ENCODE measurements at places on chromosomes 1 and 21. TPM values are rescaled to one million over a fixed set of nuclear protein-coding genes. Genes with fewer than 3 reads are reported as not detected.
A peak's percentile ranks its signal among the peaks of the same experiment; 100 is the strongest.

The IVL gene
- 169 TPM for total RNA-seq

The FABP3 gene
- 16.7 TPM for total RNA-seq

The PLA2G2F gene
- not detected for total RNA-seq

DNA sequence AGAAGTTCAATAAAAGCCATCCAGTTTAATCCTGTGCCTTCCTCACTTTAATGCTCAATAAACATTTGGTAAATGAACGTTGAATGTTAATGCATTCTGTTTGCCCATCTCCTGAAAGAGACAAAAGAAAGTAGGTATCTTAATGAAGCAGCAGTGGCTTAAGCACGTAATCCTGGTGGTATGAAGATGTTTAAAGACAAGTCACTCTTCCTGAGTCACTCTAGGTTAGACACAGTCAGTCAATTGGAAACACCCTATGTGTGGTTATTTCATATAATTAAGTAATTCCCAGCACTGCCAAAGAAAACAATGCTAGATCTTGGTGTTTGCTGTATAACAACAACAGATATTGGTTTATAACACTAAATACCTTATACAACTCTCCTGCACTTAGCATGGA is 334.0 kb upstream of the FMN2 start:
- no peak for DNase-seq

DNA sequence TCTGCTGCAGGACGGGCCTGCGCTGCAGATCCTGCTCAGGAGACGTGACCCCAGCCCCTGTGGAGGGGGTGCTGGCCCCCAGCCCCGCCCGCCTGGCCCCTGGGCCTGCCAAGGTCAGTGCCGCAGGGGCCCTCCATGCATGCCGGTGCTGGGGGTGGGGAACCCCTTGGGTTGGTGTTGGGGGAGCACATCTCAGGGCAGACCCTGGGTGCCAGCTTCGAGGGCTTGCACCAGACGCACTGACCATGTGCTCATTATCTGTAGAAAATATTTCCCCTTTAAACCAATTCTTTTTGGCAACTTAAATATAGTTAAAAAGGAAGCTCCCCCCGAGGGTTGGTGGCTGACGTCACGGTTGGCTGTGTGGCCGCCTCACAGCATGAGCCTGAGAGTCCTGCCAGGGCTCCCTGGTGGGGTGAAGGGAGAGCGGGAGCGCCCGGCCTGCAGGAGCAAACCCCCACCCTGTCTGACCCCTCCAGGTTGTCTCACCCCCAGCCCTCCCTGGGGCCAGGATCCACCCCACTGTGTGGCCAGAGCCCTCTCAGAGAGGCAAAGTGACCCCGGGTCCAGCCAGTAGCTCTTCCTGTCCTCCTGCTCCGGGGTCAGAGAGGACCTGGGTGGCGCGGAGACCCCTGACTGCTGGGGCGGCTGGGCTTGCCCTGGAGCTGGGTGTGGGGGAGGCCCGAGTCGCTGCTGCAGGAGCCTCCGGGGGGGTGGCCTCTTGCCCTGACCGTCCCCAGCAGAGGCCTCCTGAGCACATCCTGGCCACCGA is 5.3 kb upstream of the PFKL start:
- DNase-seq = no peak

- DNase-seq = no peak
These were observed 25.3 kb downstream of the CACNA1E start for GRCh38 chr1:181508486-181509165.

- DNase-seq = no peak
These were observed 15.4 kb downstream of the ANGPTL7 start for GRCh38 chr1:11204396-11205190.

- DNase-seq = peak; percentile 77
These were observed 117.3 kb downstream of the RHOU start for GRCh38 chr1:228852511-228853088.

- DNase-seq = no peak
These were observed 87.9 kb upstream of the CSF3R start for GRCh38 chr1:36570478-36571060.

- no peak for DNase-seq
These were observed 100.1 kb upstream of the JUN start for GRCh38 chr1:58883888-58884482.

DNA sequence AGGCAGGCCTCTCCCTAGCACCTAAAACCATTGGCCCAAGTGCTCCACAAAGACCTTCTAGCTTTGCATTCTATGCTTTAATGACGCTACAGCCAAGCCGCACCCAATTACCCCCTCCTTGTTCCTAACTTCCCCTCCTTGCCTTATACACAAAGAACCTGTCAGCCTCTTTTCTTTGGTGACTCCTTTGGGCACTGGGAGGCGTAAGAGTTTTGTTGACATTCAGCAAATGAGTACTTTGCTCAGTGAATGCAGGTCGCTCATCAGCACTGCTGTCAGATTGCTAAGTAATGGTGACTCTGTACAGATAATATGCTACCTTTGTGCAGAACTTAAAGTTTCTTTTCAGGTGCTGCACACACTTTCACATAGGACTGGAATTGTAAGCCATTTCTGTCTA is 187.6 kb upstream of the FAM78B start:
- no peak for DNase-seq

DNA sequence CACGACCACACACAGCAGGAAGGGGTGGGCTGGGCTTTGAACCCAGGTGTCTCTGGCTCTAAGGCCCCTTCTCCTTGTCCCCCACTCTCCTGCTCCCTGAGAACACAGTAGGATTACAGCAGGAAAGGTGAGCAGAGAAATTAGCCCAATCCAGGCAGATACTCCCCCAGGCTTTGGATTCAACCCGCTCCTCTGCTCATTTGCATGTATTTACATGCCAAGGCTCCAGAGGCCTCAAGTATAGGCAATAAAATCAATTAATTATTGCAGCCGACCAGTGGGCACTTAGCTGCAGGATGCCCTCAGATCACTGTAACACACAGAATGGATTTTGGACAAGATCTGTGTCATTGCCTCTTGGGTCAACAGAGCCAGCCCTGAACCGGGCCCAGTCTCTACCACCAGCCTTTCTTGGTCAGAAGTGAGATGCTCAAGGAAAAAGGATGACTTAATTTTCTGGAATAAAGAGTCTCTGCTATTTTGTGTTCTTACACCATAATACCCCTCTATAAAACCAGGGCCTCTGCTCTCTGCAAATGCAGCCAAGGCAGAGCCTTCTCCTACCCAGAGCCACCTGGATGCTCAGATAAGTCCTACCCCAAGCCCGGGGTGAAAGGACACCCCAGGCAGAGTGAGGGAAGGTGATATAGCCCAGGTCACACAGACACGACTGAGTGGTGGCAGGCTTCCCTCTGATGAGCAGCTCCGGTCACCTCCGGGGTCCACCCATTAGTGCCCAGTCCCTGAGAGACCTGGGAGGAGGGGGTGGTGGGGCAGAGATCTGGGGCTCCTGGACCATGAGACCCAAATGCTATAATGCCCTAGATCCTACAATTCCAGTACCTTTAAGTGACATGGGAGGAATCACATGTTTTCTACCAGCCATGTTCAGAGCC is 28.9 kb downstream of the MATN1 start:
- no peak for DNase-seq

Measured in vagina (tissue), 2 donors.